NCI-H345 (cell line): ENCODE measurements at places on chromosomes 13 and 19.

DNA sequence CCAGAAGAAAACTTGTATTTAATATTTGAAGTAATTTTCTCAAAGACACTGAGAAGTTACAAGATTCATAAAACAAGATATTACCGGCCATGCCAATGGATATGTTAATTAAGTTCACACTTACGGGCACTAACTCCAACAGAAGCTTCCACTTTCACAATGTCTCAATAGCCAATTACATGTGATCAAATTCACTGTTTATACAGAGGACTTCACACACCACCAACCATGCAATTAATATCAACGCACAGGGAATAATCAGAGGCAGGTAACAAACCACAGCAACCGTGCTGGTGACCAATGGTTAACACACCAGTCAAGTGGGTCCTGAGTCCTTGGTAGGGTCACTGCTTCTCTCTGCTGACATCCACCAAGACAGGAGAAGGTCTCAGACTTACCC lies 5.9 kb upstream of the ACOD1 start:
- DNase-seq, result no peak

DNA sequence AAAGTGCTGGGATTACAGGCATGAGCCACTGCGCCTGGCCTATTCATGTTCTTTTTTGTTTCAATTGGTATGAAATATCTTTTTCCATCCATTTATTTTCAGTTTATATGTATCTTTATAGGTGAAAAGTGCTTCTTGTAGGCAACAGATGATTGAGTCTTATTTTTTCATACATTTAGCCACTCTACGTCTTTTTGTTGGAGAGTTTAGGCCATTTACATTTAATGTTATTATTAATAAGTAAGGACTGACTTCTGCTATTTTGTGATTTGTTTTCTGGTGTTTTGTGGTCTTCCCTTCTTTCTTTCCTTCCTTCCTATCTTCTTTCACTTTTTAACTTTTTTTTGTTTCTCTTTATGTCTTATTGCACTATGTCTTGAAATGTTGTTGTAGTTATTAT lies 16.7 kb upstream of the KBTBD7 start:
- DNase-seq, result no peak

DNA sequence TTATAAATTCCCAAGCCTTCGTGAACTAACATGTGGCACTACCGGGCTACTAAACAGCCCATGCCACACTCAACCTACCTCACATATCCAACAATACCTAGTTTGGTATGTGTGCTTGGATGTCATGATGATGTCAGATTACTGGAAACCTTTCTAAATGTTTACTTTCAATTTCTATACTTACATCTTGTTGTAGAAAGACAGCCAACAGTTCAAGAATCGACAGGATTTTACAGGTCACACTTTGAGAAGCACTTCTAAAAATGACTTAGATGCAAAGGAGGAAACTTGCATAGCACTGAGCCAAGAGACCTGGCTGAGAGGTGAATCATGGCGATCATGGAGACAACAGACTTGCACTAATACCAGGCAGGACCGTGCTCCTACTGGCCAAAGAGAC lies 209.9 kb downstream of the COL4A1 start:
- no peak for DNase-seq

GRCh38 chr13:26998292-26998691 lies 173.3 kb downstream of the USP12 start:
- DNase-seq, result no peak

DNA sequence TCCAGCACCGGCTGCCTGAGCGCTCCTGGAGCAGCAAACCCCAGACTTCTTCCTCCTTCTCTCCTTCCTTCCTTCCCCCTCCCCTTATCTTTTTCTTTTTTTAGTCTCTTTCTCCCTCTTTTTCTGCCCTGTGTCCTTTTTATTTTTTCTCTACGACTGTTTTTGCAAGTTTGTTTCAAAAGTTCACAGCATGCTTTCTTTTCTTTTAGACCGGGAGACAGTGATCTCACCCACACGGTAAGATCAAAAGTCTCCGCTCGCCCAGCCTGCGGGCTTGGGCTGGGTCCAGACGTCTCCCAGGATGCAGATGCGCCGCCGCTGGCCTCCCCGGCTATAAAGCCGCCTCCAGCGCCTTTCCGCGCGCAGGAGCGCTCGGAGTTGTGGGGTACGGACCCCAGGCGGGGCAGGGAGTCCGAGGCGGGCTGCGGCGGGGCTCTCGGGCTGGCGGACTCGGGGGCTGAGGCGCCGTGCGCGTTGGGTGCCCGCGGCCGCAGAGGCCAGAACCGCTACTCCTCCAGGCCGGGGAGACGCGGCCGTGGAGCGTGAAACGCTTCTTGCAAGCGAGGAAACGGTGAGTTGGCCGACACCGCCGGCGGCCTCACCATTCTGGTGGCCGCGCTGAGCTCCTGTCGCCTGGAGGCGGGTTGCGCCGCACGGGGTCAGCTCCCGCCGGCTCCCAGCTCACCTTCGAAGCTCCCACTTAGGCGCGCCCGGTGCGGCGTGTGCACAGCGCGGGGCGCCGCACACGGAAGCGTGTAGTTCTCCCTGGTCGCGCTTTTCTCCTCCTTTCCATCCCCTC lies 2.0 kb upstream of the TSHZ3 start:
- DNase-seq, result no peak

DNA sequence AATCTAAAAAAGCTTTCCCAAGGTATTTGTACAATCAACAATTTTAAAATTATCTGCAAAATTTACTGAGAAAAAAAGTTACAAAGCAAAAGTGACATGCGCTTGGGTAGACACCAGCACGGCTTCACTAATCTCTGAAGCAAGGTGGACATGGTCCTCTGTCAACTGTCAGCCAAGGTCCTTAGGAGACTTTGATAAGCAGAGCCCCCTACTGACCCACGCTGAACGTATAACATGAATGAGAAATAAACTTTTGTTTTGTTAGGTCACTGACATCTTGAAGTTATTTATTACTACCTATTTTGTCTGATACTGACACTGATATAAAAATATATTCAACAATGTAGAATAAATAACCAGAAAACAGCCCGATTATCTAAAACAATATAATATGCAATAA lies 100.7 kb upstream of the OBI1 start:
- DNase-seq, result no peak

GRCh38 chr13:90690458-90691080 lies 656.9 kb upstream of the MIR17HG start:
- DNase-seq, result no peak

DNA sequence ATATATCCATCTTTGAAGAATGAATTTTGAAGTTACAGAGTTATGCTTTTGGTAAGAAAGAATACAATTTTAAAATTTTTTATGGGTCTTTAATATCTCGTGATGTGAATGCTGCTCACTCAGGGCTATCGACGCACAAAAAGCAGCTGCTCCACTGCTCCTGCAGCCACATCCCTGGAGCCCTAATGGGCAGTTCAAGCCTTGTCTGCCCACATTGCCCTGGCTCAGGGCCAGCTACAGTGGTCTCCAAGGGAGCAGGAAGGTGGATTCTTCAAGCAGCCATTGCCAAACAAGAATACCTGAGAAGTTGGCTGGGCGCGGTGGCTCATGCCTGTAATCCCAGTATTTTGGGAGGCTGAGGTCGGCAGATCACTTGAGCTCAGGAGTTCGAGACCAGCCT lies 85.8 kb downstream of the IPO5 start:
- DNase-seq, result no peak

DNA sequence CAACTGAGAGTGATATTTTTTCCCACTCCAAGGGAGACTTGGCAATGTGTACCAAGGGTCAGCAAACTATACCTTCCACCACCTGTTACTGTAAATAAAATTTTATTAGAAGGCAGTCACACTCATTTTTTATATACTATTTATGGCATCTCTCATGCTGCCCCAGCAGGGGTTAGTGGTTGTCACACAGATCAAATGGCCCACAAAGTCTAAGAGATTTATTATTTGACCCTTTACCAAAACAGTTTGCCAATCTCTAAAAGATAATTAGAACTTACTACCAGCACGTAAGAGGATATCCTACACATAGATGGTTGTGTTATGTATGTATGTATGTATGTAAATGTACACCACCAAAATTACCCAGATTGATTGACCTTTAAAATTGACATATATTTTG lies 185.1 kb downstream of the PRR20E start:
- DNase-seq, result no peak

- no peak for DNase-seq
These were observed 288.7 kb downstream of the EFNB2 start for GRCh38 chr13:106246666-106247188.

- DNase-seq, result peak; percentile 76
These were observed 75.2 kb upstream of the UBL3 start for GRCh38 chr13:29925457-29926097.

DNA sequence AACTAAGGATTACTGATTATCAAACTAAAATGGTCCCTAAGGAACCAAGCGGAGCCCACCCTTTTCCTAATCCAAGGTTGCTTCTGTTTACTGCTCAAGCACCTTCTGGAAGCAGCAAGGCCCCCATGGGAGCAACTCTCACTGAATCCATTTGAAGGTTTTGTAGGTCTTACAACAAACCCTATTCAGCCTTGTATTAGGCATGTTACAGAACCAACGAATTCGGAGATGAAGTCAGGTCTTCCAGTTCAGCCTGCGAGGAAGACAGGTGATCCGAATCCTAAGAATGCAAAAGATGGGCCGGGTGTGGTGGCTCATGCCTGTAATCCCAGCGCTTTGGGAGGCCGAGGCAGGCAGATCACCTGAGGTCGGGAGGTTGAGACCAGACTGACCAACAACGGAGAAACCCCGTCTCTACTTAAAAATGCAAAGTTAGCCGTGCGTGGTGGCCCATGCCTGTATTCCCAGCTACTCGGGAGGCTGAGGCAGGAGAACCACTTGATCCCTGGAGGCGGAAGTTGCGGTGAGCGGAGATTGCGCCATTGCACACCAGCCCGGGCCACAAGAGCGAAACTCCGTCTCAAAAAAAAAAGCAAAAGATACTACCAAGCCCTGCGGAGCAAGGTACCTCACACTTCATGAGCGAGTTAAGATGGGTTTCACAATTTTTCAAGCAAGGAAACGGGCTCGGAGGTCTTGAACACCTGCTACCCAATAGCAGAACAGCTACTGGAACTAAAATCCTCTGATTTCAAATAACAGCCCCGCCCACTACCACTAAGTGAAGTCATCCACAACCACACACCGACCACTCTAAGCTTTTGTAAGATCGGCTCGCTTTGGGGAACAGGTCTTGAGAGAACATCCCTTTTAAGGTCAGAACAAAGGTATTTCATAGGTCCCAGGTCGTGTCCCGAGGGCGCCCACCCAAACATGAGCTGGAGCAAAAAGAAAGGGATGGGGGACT lies 609 bp downstream of the ZAR1L start:
- peak; percentile 20 for DNase-seq

- DNase-seq, result no peak
These were observed 32.5 kb upstream of the NDFIP2 start for GRCh38 chr13:79448413-79448812.

DNA sequence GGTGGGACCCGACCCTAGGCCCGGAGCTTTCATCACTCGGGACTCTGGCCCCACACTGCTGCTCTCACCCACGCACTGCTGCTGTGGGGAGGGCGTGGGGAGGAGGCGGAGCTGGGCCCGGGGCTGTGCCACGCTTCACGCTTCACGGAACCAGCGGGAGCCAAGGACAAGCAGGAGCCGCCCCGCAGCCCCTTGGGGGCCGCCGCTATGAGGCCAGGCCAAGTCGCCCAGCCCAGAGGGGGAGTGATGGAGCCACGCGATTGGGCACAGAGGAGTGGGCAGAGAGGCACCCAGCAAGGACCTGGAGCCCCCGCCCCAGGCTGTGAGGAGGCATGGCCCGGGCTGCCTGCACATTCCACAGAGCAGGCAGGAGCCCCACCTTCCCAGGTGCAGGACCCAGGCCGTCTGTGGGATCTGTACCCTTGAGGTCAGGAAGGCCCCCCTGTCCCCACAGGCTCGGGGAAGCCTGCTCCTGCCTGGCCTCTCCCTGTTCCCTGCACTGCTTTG lies 10.2 kb upstream of the SUPT20H start:
- no peak for DNase-seq

DNA sequence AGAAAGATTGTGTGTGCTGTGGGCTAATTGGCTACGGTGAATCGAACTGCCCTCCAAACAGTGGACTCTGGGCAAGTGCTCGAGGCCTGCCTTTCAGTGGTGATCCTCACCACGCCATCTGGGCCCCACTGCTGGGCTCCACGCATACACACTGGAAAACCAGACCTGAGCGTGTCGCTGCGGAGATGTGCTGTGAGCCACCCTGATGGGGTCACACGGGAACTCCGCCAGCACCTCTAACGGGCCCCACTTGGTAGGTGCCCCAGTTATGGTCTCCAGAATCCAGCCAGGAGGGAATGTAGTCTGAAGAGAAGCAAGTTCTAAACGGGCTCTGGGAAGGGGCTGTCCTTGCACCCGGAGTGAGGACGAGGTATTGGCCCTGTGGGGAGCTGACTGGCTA lies 39.3 kb downstream of the C13orf46 start:
- no peak for DNase-seq

DNA sequence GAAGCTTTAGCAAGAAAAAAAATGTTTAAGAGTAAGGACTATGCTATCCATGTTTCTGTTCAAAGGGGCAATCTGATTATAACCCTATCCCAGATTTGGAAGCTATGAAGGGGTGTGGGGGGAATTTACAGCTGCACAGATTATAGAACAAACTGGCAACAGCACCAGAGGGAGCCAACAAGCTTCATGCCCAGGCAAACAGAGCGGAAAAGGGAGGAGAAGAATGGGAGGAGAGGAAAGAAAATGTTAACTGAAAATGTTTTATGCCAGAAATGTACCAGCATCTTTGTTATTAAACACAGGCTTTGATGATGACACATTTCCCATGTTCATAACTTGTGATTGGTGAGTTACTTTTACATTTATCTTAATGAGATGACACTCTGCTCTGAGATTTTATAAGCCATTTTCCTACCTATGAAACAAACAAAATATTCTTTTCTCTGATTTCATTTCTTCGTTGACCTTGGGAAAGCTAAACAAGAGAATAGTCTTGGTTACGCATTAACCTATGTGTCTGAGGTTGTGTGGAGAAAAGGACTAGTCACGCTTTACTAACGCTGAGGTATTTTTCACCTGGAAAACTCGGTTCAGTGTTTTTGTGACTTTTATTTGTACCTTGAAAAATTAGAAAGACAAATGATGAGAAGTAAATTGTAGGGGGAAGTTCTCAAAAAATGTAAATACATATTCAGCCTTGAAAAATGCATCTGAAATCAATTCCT lies 235.8 kb upstream of the MIR17HG start:
- DNase-seq, result no peak

- no peak for DNase-seq
These were observed at the start of gene PRX for GRCh38 chr19:40413291-40413845. Gene PRX (minus strand): TSS chr19:40413378. CDS start chr19:40407932, 5,446 bp downstream.

- no peak for DNase-seq
These were observed 88.2 kb downstream of the KCTD12 start for GRCh38 chr13:76798037-76798436.

GRCh38 chr19:57813919-57814504 lies 701 bp downstream of the ZNF552 start:
- DNase-seq, result no peak

DNA sequence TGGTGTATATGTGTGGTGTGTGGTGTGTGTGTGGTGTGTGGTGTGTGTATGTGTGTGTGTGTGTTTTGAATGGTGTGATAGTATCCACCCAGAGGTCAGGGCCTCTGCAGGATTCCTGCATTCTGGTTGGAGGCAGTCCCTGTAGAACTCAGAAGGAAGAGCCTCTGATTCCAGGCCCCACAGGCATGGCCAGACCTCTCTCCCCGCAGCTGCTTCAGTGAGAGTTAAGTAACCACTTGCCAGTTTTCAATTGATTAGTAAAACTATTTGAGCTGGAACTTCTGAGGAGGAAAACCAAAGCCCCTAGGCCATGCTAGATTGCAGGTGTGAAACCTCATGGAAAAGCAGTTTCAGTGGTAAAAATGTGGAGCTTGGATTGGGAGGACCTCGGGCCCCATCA lies 2.1 kb downstream of the ATP12A start:
- no peak for DNase-seq
